ENCODE measurements at places on chromosomes 5 and 9. TPM values are rescaled to one million over a fixed set of nuclear protein-coding genes. Genes with fewer than 3 reads are reported as not detected.

Gene CDC20B
- 0.13 TPM for total RNA-seq

GRCh38 chr5:76714751-76715485 is 1.0 kb upstream of the F2R start:
- DNase-seq: peak; percentile 49
- H3K27ac ChIP-seq: peak overlapping the region; percentile 81
- H3K4me3 ChIP-seq: peak overlapping the region; percentile 79

Gene ACSL6
- 20.8 TPM for total RNA-seq

Gene PCDHA8
- total RNA-seq: not detected

GRCh38 chr5:132834057-132834456 is 3.6 kb upstream of the SHROOM1 start:
- H3K4me1 ChIP-seq: peaks cover 13% of the 10 kb centered on the region
- H3K36me3 ChIP-seq: no peaks in the 10 kb centered on the region
- H3K4me3 ChIP-seq: no peak overlapping the region
- no peak overlapping the region for H3K27ac ChIP-seq
- DNase-seq: no peak
- peaks cover 12% of the 10 kb centered on the region for H3K27me3 ChIP-seq

GRCh38 chr9:78438211-78438610 is 141.3 kb downstream of the PSAT1 start:
- no peak for DNase-seq
- H3K27me3 ChIP-seq: peaks cover 4% of the 10 kb centered on the region
- H3K4me3 ChIP-seq: no peak overlapping the region
- H3K36me3 ChIP-seq: no peaks in the 10 kb centered on the region
- H3K27ac ChIP-seq: no peak overlapping the region

- no peaks in the 10 kb centered on the region for H3K4me1 ChIP-seq
- no peaks in the 10 kb centered on the region for H3K27me3 ChIP-seq
- H3K27ac ChIP-seq: no peak overlapping the region
- no peak overlapping the region for H3K4me3 ChIP-seq
- no peaks in the 10 kb centered on the region for H3K36me3 ChIP-seq
- no peak for DNase-seq
Measured at GRCh38 chr5:31124026-31124425, 69.5 kb upstream of the CDH6 start.

DNA sequence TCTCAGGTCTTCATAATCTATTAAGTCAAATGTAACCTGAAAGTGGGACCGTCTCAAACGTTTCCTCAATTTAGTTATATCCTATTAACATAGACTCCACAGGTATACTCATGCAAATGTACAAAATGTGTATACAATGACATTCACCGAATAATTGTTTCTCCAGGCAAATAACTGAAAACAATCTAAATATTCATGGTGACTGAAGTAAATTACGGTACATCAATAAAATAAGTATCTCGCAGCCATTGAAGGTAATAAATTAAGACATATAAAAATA is 482 bp downstream of the IARS1 start:
- H3K4me3 ChIP-seq: peak overlapping the region; percentile 95
- peak overlapping the region; percentile 82 for H3K27ac ChIP-seq
- H3K27me3 ChIP-seq: no peaks in the 10 kb centered on the region
- H3K4me1 ChIP-seq: peaks cover 66% of the 10 kb centered on the region

- no peak overlapping the region for H3K4me3 ChIP-seq
- peaks cover 16% of the 10 kb centered on the region for H3K27me3 ChIP-seq
- no peak overlapping the region for H3K27ac ChIP-seq
- no peaks in the 10 kb centered on the region for H3K4me1 ChIP-seq
Measured at GRCh38 chr5:141001844-141002604, 35.7 kb downstream of the PCDHAC2 start.

DNA sequence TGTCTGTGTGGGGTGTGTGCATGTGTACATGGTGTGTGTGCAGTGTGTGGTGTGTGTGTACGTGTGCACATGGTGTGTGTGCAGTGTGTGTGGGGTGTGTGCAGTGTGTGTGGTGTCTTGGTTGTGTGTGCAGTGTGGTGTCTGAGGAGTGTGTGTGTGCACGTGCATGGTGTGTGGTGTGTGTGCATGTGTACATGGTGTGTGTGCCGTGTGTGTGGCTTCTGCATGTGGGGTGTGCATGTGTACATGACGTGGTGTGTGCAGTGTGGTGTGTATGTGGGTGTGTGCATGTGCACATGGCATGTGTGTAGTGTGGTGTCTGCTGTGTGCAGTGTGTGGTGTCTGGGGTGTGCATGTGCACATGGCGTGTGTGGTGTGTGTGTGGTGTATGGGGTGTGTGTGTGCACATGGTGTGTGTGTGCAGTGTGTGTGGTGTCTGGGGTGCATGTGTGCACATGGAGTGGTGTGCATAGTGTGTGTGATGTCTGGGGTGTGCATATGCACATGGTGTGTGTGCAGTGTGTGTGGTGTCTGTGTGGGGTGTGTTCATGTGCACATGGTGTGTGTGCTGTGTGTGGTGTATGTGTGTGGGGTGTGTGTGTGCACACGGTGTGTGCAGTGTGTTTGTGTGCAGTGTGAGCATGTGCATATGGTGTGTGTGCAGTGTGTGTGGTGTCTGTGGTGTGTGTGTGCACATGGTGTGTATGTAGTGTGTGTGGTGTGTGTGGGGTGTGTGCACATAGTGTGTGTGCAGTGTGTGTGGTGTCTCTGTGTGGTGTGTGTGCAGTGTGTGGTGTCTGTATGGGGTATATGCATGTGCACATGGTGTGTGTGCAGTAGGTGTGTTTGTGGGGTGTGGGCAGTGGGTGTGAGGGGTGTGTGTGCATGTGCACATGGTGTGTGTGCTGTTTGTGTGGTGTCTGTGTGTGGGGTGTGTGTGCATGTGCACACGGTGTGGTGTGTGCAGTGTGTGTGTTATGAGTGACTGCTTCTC is 40.6 kb upstream of the ZNG1F start:
- H3K27me3 ChIP-seq: peaks cover 2% of the 10 kb centered on the region
- H3K27ac ChIP-seq: no peak overlapping the region
- no peak overlapping the region for H3K4me3 ChIP-seq
- H3K4me1 ChIP-seq: peaks cover 6% of the 10 kb centered on the region
- peak; percentile 27 for DNase-seq

Gene PCDHA1
- not detected for total RNA-seq

Gene DBH
- not detected for total RNA-seq

GRCh38 chr5:174827558-174827957 is 103.2 kb downstream of the MSX2 start:
- no peak for DNase-seq
- H3K36me3 ChIP-seq: no peaks in the 10 kb centered on the region
- H3K4me1 ChIP-seq: no peaks in the 10 kb centered on the region
- no peak overlapping the region for H3K4me3 ChIP-seq
- no peak overlapping the region for H3K27ac ChIP-seq
- H3K27me3 ChIP-seq: no peaks in the 10 kb centered on the region

Gene NDUFA8
- total RNA-seq: 42.2 TPM

Gene PLAC8L1
- total RNA-seq: 0.42 TPM
